IMR-90 (cell line): ENCODE measurements at places on chromosomes 12 and 14. TPM values are rescaled to one million over a fixed set of nuclear protein-coding genes. Genes with fewer than 3 reads are reported as not detected.
A peak's percentile ranks its signal among the peaks of the same experiment; 100 is the strongest.

The ZDHHC22 gene
- not detected in 2 replicates for total RNA-seq

The KRT81 gene
- under 0.01 TPM in 2 replicates for total RNA-seq

The CCDC38 gene
- not detected in 2 replicates for total RNA-seq

The C12orf42 gene
- not detected in 2 replicates for total RNA-seq

The SLCO1B3 gene
- not detected in 2 replicates for total RNA-seq

The MIP gene
- total RNA-seq: not detected in 2 replicates

The HELB gene
- total RNA-seq: 2.9 and 3.6 TPM in 2 replicates

The SIX1 gene
- total RNA-seq: 7.7 and 8.6 TPM in 2 replicates

The CAPZA3 gene
- not detected in 2 replicates for total RNA-seq

The CSRP2 gene
- 156 and 157 TPM in 2 replicates for total RNA-seq

The TROAP gene
- 15.6 and 21.5 TPM in 2 replicates for total RNA-seq

The RHOJ gene
- total RNA-seq: 7.8 and 9.5 TPM in 2 replicates

DNA sequence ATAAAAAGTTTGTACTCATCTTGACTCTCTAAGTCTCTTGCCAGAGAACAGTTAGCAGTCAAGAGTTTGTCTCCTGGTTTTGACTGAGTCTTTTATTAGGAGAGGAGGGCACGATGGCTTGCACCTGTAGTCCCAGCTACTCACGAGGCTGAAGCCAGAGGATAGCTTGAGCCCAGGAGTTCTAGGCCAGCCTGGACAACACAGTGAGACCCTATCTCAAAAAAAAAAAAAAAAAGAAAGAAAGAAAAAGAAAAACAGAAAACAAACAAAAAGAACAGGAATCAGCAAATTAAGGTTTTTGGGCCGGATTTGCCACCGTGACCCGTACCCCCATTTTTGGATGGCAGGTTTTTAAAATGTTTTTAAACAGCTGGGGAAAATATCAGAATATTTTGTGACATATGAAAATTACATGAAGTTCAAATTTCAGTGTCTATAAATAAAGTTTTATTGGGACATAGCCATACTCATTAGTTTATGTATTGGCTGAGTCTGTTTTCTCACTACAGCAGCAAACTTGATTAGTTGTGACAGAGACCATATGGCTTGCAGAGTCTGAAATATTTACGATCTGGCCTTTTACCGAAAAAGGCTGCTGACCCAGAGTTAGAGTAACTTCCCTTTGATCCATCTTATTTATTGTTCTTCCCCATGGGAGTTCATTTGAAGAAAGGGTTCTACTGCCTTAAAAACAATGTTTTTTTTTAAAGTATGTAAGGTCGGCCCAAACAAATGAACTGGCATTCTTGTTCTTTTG is 31.2 kb downstream of the VEZT start:
- peak; percentile 41 for DNase-seq
- H3K36me3 ChIP-seq: peaks cover 5% of the 10 kb centered on the region; the same call in 1 of the 2 replicates
- H3K4me1 ChIP-seq: peaks cover 7% of the 10 kb centered on the region
- no peaks in the 10 kb centered on the region for H3K27me3 ChIP-seq
- peak overlapping the region; percentile 81; the same call in 1 of the 2 replicates for H3K27ac ChIP-seq

GRCh38 chr12:109737126-109737525 is 23.5 kb downstream of the FAM222A start:
- DNase-seq: no peak
- no peaks in the 10 kb centered on the region for H3K36me3 ChIP-seq
- peaks cover 29% of the 10 kb centered on the region for H3K27me3 ChIP-seq
- H3K4me1 ChIP-seq: peaks cover 2% of the 10 kb centered on the region; the same call in 1 of the 2 replicates
- no peak overlapping the region for H3K27ac ChIP-seq

DNA sequence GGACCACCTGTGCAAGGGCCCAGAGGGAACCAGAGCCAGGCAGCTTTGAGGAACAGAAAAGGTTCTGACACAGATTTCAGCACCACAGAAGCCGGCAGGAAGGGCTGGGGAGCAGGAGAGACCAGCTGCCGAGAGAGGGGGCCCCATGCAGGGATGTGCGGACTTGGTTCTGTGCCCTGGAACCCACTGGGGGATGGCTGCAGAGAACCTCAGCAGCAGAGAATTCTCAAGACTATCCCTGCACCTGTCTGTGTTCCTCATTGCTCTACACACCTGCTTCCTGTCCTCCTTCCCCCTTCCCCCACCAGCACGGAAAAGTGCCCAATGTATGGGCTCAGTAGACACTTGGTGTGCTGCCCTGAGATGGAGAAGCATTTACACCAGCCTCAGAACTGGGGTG is 3.2 kb downstream of the SERPINA9 start:
- H3K4me3 ChIP-seq: no peak overlapping the region
- H3K27ac ChIP-seq: no peak overlapping the region
- DNase-seq: no peak
- no peaks in the 10 kb centered on the region for H3K4me1 ChIP-seq

DNA sequence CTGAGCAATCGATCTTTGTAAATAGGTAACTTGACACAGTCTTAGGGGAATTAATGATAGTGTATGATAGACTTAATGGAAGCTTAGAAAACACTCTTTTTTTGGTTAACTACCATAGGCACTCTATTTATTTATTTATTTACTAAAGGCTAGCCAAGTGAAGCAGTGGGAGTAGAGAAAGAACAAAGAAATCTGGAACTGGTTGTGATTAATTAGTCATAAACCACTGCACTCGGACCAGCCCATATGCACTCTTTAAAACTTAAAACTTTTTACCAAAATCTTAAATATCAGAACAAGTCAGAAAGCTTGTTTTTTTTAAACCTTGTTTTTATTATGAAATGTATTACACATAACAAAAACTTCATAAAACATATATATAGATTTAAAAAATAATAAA is 49.5 kb upstream of the SRP54 start:
- DNase-seq: no peak
- H3K27me3 ChIP-seq: no peaks in the 10 kb centered on the region
- no peak overlapping the region for H3K4me3 ChIP-seq
- no peaks in the 10 kb centered on the region for H3K36me3 ChIP-seq
- no peaks in the 10 kb centered on the region for H3K4me1 ChIP-seq

- no peaks in the 10 kb centered on the region for H3K36me3 ChIP-seq
- DNase-seq: no peak
Measured at GRCh38 chr14:89625244-89625713, 208.2 kb upstream of the FOXN3 start.

DNA sequence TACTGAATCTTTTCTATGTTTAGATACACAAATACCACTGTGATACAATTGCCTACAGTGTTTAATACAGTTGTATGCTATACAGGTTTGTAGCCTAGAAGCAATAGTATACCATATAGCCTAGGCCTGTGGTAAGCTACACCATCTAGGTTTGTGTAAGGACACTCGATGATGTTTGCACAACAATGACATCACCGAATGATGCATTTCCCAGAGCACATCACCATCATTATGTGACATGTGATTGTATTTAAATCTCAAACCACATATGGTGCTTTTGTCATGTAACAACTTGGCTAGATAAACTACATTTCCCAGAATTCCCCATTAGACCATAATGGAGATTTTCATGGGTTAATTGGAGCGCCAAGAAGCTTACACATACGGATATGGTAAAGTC is 128.4 kb upstream of the CPNE8 start:
- no peaks in the 10 kb centered on the region for H3K36me3 ChIP-seq
- no peaks in the 10 kb centered on the region for H3K27me3 ChIP-seq
- no peak for DNase-seq
- H3K27ac ChIP-seq: no peak overlapping the region

DNA sequence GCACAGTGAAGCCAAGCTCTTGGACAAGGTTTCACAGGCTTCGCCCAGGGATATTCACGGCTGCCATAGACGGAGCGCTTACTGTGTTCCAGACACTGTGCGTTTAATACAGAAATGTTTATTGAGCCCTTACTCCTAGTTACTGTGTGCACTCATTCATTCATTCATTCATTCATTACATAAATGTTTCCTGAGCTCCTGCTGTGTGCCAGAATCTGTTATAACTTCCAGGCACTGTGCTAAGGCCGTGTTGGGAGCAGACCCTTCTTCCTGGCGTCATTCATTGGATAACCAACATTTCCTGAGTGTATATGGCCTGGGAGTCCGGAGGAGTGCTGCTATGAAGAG is 760 bp upstream of the MED13L start:
- peak overlapping the region; percentile 56 for H3K4me3 ChIP-seq
- H3K27me3 ChIP-seq: no peaks in the 10 kb centered on the region
- H3K4me1 ChIP-seq: 0 out of 2 replicates have a peak, but pooled peaks cover 1% of the 10 kb centered on the region
- peak overlapping the region; percentile 81 for H3K27ac ChIP-seq
- DNase-seq: no peak
- no peaks in the 10 kb centered on the region for H3K36me3 ChIP-seq

DNA sequence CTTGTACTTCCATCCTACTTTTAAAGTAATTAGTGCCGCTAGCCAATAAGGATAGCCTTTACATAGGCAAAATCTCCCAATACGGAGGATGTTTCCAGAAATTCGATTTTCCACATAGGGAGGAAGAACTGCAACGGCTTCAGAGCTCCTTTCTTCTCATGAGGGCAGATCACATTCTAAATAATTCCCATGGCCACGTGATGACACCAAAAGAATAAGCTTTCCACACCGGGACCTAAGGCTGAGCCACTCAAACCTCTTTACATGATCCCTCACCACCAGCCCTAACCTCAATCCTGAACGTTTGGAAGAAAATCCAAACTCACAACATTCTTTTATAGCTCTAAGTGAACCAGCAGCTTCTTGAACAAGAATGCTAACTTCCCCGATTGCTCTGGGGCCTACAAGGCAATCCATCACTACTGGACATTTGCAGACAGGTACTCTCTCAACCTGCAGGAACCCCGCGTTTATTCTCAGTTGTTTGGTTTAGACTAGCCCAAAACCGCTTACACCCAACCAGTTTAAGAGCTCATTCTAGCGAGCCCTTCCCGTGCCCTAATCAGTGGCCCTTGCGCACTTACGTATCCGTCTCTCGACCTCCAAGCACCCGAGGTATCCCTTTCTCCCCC is 884 bp downstream of the CAPRIN2 start:
- no peaks in the 10 kb centered on the region; the same call in 1 of the 2 replicates for H3K36me3 ChIP-seq
- peak overlapping the region; percentile 67 for H3K27ac ChIP-seq
- H3K4me3 ChIP-seq: peak overlapping the region; percentile 86
- H3K4me1 ChIP-seq: peaks cover 10% of the 10 kb centered on the region

- H3K4me3 ChIP-seq: no peak overlapping the region
- H3K4me1 ChIP-seq: no peaks in the 10 kb centered on the region
- H3K27me3 ChIP-seq: no peaks in the 10 kb centered on the region
- H3K27ac ChIP-seq: no peak overlapping the region
Measured at GRCh38 chr12:43267818-43268217, 284.2 kb downstream of the ADAMTS20 start.

GRCh38 chr14:96252323-96252998 is 3.5 kb upstream of the BDKRB1 start:
- H3K4me3 ChIP-seq: no peak overlapping the region
- peaks cover 42% of the 10 kb centered on the region for H3K4me1 ChIP-seq
- H3K36me3 ChIP-seq: peaks cover 8% of the 10 kb centered on the region
- DNase-seq: no peak
- H3K27me3 ChIP-seq: no peaks in the 10 kb centered on the region
- peak overlapping the region; percentile 91 for H3K27ac ChIP-seq

DNA sequence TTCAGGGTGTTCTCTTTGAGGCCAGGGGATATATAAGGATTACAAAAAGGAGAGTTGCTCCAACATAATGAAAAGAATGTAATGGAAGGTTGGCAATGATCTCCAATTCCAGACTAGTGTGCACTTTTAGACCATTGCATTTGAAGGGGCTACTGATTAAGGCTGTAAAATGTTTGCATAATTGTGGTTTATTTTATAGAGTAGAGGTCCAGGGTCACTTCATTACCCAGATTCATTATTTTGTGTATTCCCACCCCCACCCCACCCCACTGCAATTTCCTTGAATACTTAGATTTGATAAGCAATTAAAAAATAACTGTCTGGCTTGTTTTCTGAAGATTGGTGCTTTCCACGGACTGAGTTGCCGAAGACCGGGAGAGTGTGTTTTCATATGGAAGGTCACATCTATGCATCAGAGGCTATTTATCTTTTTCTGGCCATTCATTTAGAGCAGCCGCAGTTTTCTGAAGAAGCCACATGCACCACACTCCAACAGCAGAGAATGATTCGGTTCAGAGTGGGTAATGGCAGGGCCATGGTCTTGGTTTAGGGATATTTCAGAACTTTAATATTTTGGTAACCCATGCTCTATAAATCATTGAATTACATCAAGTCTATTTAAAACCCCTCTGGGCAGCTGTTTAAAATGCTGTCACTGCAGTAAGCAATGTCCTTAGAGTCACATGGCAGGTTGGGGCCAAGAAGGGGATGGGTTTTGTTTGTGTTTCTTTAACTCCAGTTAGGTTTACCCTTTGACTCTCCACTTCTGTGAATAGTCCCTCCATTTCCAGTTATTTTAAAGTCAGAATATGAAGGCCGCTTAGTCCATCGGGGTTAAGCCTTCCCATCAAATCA is 94.6 kb downstream of the TMEM30B start:
- H3K27ac ChIP-seq: peak overlapping the region; percentile 25; the same call in 1 of the 2 replicates
- H3K36me3 ChIP-seq: no peaks in the 10 kb centered on the region
- DNase-seq: no peak

GRCh38 chr12:123149501-123150274 is 1.2 kb downstream of the PITPNM2 start:
- peak overlapping the region; percentile 53 for H3K4me3 ChIP-seq
- peaks cover 4% of the 10 kb centered on the region; the same call in 1 of the 2 replicates for H3K36me3 ChIP-seq
- H3K27ac ChIP-seq: no peak overlapping the region; the same call in 1 of the 2 replicates
- H3K4me1 ChIP-seq: peaks cover 15% of the 10 kb centered on the region
- DNase-seq: no peak

DNA sequence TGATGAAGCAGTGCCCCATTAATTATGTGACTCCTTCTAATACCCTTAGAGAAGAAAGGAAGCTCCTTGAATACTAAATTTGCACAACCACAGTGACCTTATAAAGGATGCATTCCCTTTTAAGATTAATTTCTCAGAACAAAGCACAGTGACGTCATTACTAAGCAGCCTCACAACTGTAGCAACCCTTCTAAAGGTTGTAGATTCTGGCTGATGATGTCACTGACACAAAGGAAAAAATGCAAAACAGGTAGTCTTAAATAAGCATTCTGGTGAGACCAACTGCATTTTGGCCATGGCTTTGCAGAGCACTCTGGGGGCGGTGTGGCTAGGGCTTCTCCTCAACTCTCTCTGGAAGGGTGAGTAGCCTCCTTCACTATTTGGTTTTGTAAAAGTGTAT is 38.4 kb upstream of the OR4E1 start:
- no peak for DNase-seq
- no peak overlapping the region for H3K27ac ChIP-seq
- no peaks in the 10 kb centered on the region for H3K4me1 ChIP-seq
- no peaks in the 10 kb centered on the region for H3K36me3 ChIP-seq
- H3K27me3 ChIP-seq: no peaks in the 10 kb centered on the region
- no peak overlapping the region for H3K4me3 ChIP-seq

GRCh38 chr12:10614056-10614370 is 604 bp upstream of the MAGOHB start:
- H3K4me3 ChIP-seq: peak overlapping the region; percentile 80
- peak overlapping the region; percentile 66; the same call in 1 of the 2 replicates for H3K27ac ChIP-seq
- H3K36me3 ChIP-seq: peaks cover 2% of the 10 kb centered on the region
- H3K4me1 ChIP-seq: peaks cover 8% of the 10 kb centered on the region
- DNase-seq: no peak

- H3K27me3 ChIP-seq: no peaks in the 10 kb centered on the region
- peak overlapping the region; percentile 73 for H3K4me3 ChIP-seq
- no peaks in the 10 kb centered on the region for H3K36me3 ChIP-seq
- DNase-seq: peak; percentile 61
- peaks cover 17% of the 10 kb centered on the region for H3K4me1 ChIP-seq
Measured at GRCh38 chr12:121626853-121627640, 717 bp downstream of the ORAI1 start.
